Stimulated activated CD4-positive, alpha-beta T cell treated with anti-CD3 and anti-CD28 coated beads, Interleukin-15, amount 100 ng/mL, for 48 hours (primary cell): ENCODE measurements at places on chromosomes 6 and 20.

GRCh38 chr6:25448965-25449538, 169.9 kb downstream of the CARMIL1 start:
- DNase-seq = no peak

- no peak for DNase-seq
Observed at GRCh38 chr20:536426-537010, 7.1 kb downstream of the CSNK2A1 start.

- no peak for DNase-seq
Observed at GRCh38 chr20:2141600-2142575, 40.3 kb downstream of the STK35 start.

GRCh38 chr6:141443032-141443431, 689.7 kb upstream of the GJE1 start:
- no peak for DNase-seq

GRCh38 chr6:42777126-42777822, 4.6 kb upstream of the BICRAL start:
- no peak for DNase-seq

DNA sequence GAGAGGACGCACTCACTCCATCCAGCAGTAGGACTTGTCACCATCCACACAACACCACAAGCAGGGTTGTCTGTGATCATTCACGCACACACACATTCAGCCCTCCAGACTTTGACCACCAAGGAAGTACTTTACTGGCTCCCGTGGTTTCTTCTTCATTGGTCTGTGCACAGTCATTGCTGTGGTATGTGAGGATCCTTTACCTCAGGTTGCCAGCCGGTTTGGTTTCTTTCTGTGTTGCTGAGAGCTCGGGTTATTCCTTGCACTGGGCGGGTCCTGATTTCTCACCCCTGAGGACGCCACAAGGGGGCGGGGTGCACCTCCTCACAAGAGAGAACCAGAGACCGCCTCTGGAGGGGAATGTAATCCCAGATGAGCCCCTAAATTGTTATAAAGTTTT, 11.2 kb downstream of the SLC35A1 start:
- no peak for DNase-seq

GRCh38 chr6:47759364-47759763, 22.5 kb upstream of the OPN5 start:
- no peak for DNase-seq
